ENCODE measurements at places on chromosomes 13 and 19.

GRCh38 chr13:40187841-40188591 is 478.4 kb downstream of the FOXO1 start:
- DNase-seq: no peak

DNA sequence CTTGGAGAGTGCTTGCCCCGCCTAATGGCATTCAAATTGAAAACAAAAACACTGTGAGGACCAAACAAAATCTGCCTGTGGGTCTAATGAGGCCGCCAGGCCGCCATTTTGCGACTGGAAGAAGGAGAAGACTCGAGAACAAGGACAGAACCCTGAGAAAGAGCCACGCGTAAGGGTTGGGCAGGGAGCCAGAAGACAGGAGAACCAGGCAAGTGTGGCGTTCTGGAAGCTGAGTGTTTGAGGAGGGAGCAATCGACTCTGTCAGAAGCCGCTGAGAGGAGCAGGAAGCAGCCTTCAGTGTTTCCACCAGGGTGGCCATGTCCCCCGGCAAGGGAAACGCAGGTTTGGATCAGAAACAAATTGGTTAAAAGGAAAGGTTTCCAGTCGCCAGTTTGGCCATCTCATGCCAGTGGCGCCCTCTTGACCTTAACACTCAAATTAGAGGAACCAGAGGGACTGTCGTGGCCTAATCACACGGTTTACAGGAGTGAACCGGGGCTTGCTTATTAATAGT is 10.2 kb upstream of the PTOV1 start:
- no peak for DNase-seq

DNA sequence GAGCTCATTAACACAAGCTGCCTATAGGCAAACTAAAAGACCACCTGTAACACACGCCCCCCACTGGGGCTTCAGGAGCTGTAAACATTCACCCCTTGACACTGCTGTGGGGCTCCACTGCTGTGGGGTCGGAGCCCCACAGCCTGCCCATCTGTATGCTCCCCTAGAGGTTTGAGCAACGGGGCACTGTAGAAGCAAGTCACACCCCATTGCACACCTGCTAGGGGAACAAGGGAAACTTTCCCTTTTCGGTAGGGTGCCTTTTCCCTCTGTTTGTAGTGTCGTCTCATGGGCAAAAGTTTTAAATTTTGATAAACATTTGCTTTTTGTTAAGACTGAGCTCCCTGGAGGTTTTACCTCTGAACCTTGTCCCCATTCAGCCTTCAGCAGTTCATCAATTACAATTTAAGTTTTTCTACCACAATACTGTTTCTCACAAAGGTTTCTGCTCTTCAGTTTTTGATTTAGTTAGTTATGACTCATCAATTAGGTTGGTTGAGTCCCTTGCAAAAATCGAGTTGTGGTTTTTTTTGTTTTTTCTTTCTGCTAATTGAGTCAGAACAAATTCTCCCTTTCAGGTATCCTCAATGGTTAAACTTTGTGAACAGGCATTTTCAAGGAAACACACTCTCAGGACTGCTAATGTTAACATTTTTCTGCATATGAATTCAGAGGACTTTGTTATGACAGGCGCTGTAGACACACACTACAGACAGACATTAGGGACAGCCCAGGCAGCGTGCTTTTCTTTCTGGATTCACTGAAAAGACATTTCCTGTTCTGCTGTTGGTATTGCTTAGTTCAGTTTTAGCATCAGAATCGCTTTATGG is 35.1 kb downstream of the ZNF433 start:
- DNase-seq: no peak

GRCh38 chr13:99151516-99151915 is 49.1 kb upstream of the UBAC2 start:
- no peak for DNase-seq

- no peak for DNase-seq
Measured at GRCh38 chr19:14300303-14300702, 80.9 kb upstream of the ADGRE5 start.

GRCh38 chr13:51730927-51731326 is 73.0 kb downstream of the DHRS12 start:
- no peak for DNase-seq

GRCh38 chr13:92451060-92451459 is 775.5 kb upstream of the GPC6 start:
- DNase-seq: no peak

DNA sequence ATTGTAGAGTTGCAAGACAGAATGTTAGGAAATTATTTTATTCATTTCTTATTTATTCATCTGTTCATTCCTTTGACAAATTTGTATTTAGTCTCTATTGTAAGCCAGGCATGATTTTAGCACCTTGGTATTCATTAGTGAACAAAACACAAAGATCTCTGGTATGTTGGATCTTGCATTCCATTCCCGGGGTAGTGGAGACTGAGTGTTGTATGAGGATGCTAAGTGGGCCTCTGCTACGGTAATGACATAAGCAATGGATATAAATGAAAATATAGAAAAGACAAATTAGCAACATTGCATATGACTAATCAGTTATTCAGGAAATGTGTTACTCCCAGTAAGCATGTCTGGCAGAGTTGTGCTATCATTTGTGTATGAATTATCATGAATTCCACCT is 449.3 kb downstream of the PCDH17 start:
- no peak for DNase-seq

DNA sequence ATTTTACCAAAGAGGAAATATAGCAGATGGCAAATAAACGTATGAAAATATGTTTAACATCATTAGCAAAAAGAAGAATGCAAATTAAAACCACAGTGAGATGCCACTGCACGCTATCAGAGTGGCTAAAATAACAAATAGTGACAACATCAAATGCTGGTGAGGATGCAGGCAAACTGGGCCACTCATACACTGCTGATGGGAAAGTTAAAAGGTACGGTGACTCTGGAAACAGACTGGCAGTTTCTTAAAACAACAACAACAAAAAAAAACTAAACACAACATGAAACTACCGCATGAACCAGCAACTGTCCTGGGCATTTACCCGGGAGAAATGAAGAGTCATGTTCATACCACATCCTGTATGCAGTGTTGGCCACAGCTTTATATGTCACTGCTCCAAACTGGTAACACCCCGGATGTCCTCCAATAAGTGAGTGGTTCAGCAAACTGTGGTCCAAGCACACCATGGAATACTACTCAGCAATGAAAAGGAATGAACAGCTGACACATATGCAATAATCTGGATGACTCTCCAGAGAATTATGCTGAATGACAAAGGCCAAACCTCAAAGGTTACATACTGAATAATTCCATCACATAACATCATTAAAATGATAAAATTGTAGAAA is 22.3 kb downstream of the EPS15L1 start:
- no peak for DNase-seq

DNA sequence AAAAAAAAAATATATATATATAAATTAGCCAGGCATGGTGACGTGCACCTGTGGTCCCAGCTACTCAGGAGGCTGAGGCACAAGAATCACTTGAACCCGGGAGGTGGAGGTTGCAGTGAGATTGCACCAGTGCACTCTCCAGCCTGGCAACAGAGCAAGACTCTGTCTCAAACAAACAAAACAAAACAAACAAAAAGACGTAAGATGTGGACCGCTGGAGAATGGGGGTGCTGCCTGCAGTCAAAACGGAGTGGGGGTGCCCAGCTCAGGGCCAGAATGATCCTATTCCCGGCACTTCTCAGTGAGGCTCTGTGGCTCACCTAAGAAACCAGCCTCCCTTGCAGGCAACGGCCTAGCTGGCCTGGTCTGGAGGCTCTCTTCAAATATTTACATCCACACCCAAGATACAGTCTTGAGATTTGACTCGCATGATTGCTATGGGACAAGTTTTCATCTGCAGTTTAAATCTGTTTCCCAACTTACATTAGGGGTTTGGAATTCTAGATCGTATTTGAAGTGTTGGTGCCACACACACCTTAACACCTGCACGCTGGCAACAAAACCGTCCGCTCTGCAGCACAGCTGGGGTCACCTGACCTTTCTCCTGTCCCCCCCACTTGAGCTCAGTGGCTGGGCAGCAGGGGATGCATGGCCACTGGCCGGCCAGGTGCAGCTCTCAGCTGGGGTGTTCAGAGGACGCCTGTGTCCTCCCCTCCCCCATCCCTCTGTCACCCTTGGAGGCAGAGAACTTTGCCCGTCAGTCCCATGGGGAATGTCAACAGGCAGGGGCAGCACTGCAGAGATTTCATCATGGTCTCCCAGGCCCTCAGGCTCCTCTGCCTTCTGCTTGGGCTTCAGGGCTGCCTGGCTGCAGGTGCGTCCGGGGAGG is at the start of gene F7:
F7 (plus strand) TSS at position 760 of the 889 bp plus-strand sequence; CDS start at position 811, 51 bp downstream.
- no peak for DNase-seq

- peak; percentile 82 for DNase-seq
Measured at GRCh38 chr13:104773775-104774174, 1707.6 kb upstream of the SLC10A2 start.

DNA sequence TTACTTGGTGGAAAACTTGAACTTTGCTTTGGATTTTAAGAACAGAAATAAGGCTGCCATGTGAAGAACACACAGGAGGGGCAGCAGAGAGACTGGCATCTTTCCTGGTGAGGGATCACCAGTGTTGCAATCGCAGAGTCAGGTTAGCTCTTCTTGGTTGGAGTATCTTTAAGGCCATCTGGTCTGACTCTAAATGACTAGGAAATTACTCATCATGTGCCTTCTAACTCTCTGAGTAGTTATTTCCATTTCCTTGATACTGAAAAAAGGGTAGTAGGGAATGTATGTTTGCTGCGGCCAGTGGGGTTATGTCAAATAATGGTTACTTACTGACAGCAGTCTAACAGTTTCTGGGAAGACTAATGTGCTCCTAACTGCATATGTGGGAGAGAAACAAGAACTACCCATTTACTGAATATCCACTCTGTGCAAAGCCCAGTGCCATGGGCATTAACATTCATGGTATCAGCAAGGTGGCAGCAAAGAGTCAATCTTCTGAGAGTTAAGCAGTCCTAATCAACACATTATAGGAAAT is 122.1 kb downstream of the COG6 start:
- no peak for DNase-seq

DNA sequence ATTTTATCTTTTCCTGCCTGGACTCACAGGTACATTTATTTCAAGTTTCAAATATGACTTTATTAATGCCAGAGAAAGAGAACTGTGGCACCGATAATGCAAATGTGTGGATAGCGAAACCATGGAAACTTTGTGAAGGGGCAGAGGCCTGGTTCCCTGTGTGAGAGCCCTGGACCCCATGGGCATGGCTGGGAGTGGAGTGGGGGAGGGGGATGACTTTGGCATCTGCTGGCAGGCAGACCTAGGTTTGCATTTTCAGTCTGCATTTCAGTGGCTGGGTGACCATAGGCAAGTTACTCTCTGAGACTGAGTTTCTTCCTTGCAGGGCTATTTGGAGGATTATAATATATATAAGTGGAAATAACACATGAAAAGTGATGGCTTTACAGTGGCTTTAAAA is 163.8 kb upstream of the TMTC4 start:
- no peak for DNase-seq

- DNase-seq: no peak
Measured at GRCh38 chr13:113783200-113783881, 24.3 kb downstream of the TMEM255B start.

DNA sequence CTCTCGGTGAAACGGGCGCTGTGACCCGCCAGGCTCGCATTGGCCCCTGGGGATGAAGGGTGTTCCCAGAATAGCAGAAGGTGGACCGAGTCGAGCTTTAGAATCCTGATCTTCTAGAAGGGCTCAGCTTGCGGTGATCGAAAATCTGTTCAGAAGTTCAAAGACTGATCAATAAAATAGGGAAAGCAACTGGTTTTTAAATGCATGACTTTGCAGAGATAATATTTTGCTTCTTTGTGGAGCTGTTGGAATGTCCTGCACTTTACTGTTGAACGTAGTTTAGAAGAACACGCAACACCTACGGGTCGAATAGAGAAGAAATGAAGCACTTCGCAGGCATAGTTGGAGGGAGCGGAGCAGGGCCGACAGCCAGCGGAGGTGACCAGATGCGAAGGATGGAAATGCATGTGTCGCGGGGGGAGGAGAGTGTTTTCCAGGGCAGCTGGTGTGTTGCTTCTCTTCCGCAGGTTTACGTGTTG is 766 bp downstream of the CEBPG start:
- no peak for DNase-seq

- no peak for DNase-seq
Measured at GRCh38 chr13:37905736-37906135, 36.2 kb upstream of the TRPC4 start.

- DNase-seq: no peak
Measured at GRCh38 chr19:13579388-13580060, 73.2 kb upstream of the CACNA1A start.

DNA sequence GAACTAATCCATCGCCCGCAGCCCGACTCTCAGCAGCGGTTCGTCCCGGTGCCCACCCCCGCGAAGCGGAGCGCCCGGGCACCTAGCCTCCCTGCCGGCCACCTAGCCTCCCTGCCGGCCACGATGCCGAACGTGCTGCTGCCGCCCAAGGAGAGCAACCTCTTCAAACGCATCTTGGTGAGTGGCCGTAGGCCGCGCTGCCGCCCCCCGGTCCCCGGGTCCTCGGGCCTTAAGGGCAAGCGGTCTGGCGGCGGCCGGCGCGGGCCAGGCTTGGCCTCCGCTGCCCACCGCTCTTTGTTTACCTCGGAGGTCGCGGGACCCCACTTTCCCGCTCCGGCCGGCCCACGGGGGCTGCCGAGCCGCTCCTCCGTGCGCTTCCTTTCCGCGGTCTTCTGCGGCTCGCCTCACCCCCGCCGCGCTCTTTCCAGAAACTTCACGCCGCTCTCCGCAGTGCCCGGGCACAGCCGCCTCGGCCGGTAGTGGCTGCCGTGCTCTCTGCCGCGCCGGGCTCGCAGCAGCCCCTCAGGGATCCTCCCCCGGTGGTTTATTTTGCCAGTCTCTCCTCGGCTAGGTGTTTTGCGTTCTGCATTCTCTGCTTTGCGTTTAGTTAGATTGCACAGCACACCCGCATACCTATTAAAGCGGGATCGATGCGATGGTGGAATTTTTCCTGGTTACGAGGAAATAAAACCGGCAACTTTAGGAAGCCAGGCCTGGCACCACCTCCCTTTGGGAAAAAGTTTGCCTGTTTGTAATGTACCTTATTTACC is 524 bp downstream of the NAA16 start:
- no peak for DNase-seq

- DNase-seq: no peak
Measured at GRCh38 chr13:93183302-93183701, 43.3 kb upstream of the GPC6 start.

DNA sequence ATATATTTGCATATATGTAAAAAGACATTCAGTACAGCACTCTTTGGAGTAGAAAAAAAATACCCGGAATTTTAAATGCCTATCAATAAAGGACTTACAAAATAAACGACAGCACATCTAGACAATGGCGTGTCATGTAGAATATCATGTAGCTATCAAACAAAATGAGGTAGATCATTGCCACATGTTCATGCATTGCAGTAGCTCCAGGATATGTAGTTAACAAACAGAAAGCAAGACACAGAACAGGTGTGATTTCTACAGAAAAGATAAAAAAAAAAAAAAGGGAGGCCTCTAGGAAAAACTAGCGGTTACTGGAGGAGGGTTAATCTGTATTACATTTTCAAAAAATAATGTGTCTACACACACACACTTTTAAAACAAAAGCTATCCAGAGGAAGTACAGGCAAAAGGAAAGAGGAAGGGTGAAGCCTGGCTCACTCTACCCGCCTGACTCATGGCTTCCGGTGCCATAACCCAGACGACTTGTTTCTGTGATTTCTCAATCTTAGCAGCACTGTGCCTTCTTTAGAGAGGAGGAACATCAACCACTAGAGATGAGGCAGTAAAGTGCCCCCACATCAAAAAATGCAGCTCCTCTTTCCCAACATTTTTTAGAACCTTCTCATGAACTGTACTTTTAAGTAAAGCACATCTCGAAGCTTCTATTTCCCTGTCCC is 6.9 kb downstream of the KCTD12 start:
- DNase-seq: no peak
